ENCODE measurements at places on chromosomes 6 and 20.

DNA sequence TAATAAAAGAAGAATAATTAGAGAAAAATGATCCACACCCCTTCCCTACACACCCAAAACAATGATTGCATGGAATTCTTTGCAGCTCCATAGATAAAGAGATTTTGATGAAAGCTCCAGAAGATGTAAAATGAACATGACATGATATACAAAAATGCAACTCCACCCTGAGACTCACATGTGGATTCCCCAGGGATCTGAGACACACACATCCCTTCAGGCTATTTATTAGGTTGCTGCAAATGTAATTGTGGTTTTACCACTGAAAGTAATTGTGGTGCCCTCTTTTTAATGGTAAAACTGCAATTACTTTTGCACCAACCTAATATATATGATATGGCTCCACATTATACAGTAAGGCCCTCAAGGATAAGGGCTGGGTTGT, 40.4 kb upstream of the TBC1D7 start:
- DNase-seq: no peak

DNA sequence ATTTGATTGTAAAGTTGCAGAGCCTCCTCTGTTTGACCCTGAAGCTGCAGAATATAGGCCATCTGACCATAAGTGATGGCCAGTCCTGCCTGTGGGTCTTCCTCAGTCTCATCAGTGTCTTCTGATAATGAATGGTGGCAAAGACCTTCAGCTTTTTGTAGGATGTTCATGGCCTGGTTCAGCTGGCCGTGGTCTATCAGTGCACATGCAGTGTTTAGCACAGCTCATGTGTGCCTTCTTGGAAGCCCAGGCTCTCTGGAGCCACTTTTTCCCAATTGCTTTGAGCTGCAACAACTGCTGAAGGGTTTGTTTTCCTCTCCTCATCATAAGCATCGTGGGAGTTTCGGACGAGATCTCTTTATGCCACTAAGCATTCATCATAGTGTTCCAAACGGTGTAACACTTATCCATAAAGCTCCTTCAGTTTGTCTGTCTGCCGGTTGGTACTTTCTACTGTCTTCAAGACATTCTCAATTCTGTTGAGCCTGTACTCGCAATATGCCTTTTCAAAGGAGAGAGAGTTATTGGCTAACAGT, 70.1 kb upstream of the TULP4 start:
- DNase-seq: no peak

GRCh38 chr6:107823047-107823557, 1.0 kb downstream of the SCML4 start:
- DNase-seq: no peak

- no peak for DNase-seq
Measured at GRCh38 chr6:106120006-106120405, 33.9 kb downstream of the PRDM1 start.

DNA sequence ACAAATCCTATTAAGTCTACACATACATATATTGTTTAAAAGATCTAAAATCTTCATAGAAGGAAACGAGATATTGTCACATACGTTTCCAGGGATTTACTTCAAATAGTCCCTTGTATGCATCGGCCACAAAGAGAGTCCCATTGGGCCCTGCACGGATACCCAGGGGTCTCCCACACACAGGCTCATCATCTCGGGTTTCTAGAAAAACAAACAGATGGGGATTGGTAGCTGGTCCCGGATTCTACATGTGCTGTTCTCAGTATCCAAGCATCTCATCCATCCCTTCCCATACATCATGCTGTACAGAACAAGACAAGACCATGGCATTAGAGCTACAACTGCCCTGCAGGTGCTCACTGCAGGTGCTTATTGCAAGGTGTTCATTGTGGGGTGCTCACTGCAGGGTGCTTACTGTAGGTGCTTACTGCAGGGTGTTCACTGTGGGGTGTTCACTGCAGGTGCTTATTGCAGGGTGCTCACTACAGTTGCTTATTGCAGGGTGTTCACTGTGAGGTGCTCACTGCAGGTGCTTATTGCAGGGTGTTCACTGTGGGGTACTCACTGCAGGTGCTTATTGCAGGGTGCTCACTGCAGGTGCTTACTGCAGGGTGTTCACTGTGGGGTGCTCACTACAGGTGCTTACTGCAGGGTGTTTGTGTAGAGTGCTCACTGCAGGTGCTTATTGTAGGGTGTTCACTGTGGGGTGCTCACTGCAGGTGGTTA, 21.0 kb downstream of the APMAP start:
- no peak for DNase-seq

All from SIG-M5 (cell line).